CD4-positive, alpha-beta T cell (primary cell): ENCODE measurements at places on chromosomes 13 and 19. TPM values are rescaled to one million over a fixed set of nuclear protein-coding genes. Genes with fewer than 3 reads are reported as not detected.
A peak's percentile ranks its signal among the peaks of the same experiment; 100 is the strongest.

LAIR2 gene
- total RNA-seq = not detected

- no peaks in the 10 kb centered on the region for H3K4me1 ChIP-seq
- H3K36me3 ChIP-seq = no peaks in the 10 kb centered on the region
- no peak overlapping the region for H3K27ac ChIP-seq
- DNase-seq = no peak
- H3K27me3 ChIP-seq = no peaks in the 10 kb centered on the region
- no peak overlapping the region for H3K4me3 ChIP-seq
Measured at GRCh38 chr13:42875475-42876269, 94.3 kb downstream of the FAM216B start.

DNA sequence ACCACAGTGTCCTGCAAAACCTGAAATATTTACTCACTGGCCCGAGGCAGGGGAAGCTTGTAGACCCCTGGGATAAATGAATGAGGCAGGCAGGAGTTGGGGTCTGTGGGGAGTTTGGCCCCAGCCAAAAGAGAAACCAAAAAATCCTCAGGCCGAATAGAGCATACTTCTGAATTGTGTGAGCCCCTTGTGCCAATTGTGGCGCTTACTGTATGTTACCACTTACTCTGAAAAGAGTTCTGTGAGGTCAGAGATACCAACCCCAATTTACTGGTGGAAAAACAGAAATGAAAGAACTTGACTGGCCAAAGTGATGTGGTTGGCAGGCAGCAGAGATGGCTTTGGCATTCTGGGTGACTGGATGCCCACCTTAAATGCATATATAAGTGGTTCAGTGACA, 6.9 kb downstream of the CARM1 start:
- H3K27me3 ChIP-seq = no peaks in the 10 kb centered on the region
- H3K27ac ChIP-seq = no peak overlapping the region
- no peak for DNase-seq
- H3K4me1 ChIP-seq = peaks cover 24% of the 10 kb centered on the region

- H3K4me3 ChIP-seq = no peak overlapping the region
- H3K27me3 ChIP-seq = peaks cover 3% of the 10 kb centered on the region
- H3K4me1 ChIP-seq = no peaks in the 10 kb centered on the region
- H3K36me3 ChIP-seq = no peaks in the 10 kb centered on the region
Measured at GRCh38 chr13:38979891-38980749, 10.5 kb downstream of the STOML3 start.

DNA sequence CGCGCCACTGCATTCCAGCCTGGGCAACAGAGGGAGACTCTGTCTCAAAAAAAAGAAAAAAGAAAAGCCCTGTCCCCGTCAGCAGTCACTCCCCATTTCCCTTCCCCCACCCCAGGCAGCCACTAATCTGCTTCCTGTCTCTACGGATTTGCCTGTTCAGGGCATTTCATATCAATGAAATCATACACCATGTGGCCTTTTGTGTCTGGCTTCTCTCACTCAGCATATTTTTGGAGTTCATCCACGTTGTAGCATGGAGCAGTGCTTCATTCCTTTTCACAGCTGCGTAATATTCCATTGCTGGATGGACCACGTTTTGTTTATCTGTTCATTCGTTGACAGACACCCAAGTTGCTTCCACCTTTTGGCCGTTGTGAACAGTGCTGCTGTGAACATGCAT, 36.1 kb upstream of the KLF2 start:
- no peak overlapping the region for H3K4me3 ChIP-seq
- H3K27ac ChIP-seq = no peak overlapping the region
- peaks cover 33% of the 10 kb centered on the region for H3K4me1 ChIP-seq
- no peak for DNase-seq
- peaks cover 2% of the 10 kb centered on the region for H3K27me3 ChIP-seq

- DNase-seq = no peak
- no peaks in the 10 kb centered on the region for H3K27me3 ChIP-seq
- H3K4me1 ChIP-seq = no peaks in the 10 kb centered on the region
- H3K36me3 ChIP-seq = no peaks in the 10 kb centered on the region
- H3K27ac ChIP-seq = no peak overlapping the region
Measured at GRCh38 chr13:105448811-105449210, 1086.7 kb downstream of the EFNB2 start.

LYL1 gene
- 2.1 TPM for total RNA-seq

- peaks cover 31% of the 10 kb centered on the region for H3K4me1 ChIP-seq
- no peaks in the 10 kb centered on the region for H3K27me3 ChIP-seq
- no peak for DNase-seq
- H3K27ac ChIP-seq = no peak overlapping the region
- peaks cover 25% of the 10 kb centered on the region for H3K36me3 ChIP-seq
Measured at GRCh38 chr19:39428283-39429112, 7.3 kb downstream of the RPS16 start.

ZNF772 gene
- 3.2 TPM for total RNA-seq

DNA sequence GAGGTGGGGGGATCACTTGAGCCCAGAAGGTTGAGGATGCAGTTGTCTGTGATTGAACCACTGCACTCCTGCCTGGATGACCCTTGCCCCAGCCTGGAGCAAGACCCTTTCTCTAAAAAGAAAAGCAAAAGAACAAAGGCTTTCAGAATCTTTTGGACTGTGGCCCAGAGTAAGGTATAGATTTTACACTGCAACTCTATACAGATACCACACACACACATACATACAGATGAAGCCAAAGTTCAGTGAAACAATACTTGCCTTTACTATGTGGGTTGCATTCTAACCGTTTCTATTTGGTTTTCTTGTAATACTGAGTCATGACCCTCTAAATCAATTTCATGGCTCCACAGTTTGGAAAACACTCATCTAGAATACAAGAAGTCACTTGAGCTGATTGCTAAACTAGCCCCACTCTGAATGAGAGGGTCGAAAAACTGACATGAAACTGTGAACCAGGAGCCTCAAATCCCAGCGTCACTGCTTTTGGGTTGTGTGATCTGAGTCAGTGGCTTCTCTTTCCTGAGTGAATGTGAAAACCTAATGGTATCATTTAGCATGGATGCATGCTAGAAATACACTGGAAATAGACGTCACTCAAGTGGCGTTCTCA, 756.1 kb downstream of the UQCRFS1 start:
- DNase-seq = no peak
- H3K27me3 ChIP-seq = no peaks in the 10 kb centered on the region
- H3K4me1 ChIP-seq = no peaks in the 10 kb centered on the region
- no peaks in the 10 kb centered on the region for H3K36me3 ChIP-seq

ZNF709 gene
- 3.7 TPM for total RNA-seq

GRCh38 chr13:71866335-71867130, 471 bp downstream of the DACH1 start:
- no peak overlapping the region for H3K27ac ChIP-seq
- DNase-seq = no peak
- H3K36me3 ChIP-seq = no peaks in the 10 kb centered on the region

DNA sequence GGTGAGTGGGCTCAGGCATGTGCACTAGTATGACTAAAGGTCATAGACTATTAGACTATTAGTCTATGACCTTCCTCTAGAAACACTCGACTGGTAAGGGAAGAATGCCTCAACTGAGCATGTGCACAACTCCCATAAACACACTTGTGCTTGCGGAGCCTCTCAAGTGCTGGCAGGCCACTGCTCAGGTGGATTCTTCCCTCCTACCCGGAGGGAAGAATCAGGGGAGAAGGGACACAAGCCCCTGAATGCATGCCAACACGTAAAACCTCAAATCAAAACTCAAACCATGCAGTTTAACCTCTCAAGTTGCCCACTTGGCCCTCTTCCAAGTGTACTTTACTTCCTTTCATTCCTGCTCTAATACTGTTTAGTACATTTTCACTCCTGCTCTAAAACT, 287.6 kb upstream of the SGCG start:
- H3K27me3 ChIP-seq = no peaks in the 10 kb centered on the region
- no peak overlapping the region for H3K27ac ChIP-seq
- no peak overlapping the region for H3K4me3 ChIP-seq
- no peaks in the 10 kb centered on the region for H3K4me1 ChIP-seq
- no peaks in the 10 kb centered on the region for H3K36me3 ChIP-seq
- DNase-seq = no peak

ONECUT3 gene
- total RNA-seq = not detected

ENOX1 gene
- total RNA-seq = not detected

ADGRE3 gene
- not detected for total RNA-seq

GPC6 gene
- not detected for total RNA-seq

GRCh38 chr19:4373601-4374497, 26.5 kb downstream of the SH3GL1 start:
- no peak for DNase-seq
- peaks cover 28% of the 10 kb centered on the region for H3K36me3 ChIP-seq
- H3K27ac ChIP-seq = peak overlapping the region; percentile 9
- peaks cover 100% of the 10 kb centered on the region for H3K4me1 ChIP-seq
- H3K4me3 ChIP-seq = no peak overlapping the region
- no peaks in the 10 kb centered on the region for H3K27me3 ChIP-seq

DNA sequence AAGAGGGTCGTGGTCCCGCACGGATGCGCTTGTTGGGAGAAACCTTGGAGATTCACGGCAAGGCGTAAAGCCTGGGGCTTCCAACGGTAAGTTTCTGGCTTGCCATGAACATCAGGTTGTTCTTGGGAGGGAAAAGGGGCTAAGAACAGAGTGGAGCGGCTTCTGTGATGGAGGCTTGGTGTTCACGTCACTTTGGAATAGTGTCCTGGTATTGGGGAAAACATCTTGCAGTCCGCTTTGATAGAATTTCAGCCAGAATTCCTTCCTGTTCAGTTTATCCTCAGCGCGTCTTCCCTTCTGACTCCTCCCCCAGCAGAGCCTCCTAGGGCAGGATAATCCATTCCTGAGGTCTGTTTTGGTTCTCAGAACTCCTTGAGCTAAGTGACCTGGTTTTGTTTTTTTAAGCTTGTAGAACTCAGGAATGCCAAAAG, 2.0 kb downstream of the KCTD15 start:
- H3K4me3 ChIP-seq = no peak overlapping the region
- H3K4me1 ChIP-seq = peaks cover 26% of the 10 kb centered on the region
- peaks cover 13% of the 10 kb centered on the region for H3K27me3 ChIP-seq
- H3K27ac ChIP-seq = no peak overlapping the region
- DNase-seq = no peak

- H3K4me3 ChIP-seq = no peak overlapping the region
- no peak overlapping the region for H3K27ac ChIP-seq
- no peaks in the 10 kb centered on the region for H3K27me3 ChIP-seq
- H3K36me3 ChIP-seq = peaks cover 68% of the 10 kb centered on the region
Measured at GRCh38 chr13:29513981-29514719, 81.3 kb downstream of the SLC7A1 start.

SPC24 gene
- total RNA-seq = 1.5 TPM

IGFL1 gene
- total RNA-seq = not detected

GRCh38 chr13:39385154-39385553, 217.8 kb downstream of the LHFPL6 start:
- H3K27me3 ChIP-seq = no peaks in the 10 kb centered on the region
- no peaks in the 10 kb centered on the region for H3K36me3 ChIP-seq
- H3K27ac ChIP-seq = no peak overlapping the region
- no peaks in the 10 kb centered on the region for H3K4me1 ChIP-seq
- no peak for DNase-seq

DNA sequence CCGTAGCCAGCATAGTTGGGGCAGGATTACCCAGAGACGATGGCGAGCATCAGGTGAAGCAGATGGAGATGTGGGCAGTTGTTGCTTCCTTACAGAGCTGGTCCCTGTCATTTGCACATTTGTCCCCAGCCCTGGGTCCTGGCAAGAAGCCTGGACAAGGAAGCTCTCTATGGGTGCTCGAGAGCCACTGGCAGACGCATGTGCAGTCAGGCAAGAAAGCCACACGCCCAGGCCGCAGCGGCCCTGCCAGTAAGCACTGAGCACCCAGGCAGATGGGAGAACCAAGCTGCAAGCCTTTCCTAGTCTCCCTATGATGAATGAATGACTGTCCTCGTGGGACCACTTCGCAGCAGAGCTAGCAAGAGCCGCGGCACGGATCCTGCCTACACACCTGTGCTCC, 182.8 kb downstream of the FOXO1 start:
- H3K27me3 ChIP-seq = no peaks in the 10 kb centered on the region
- no peak for DNase-seq
- H3K4me1 ChIP-seq = peaks cover 85% of the 10 kb centered on the region
- peak overlapping the region; percentile 14 for H3K27ac ChIP-seq
- no peaks in the 10 kb centered on the region for H3K36me3 ChIP-seq

DNA sequence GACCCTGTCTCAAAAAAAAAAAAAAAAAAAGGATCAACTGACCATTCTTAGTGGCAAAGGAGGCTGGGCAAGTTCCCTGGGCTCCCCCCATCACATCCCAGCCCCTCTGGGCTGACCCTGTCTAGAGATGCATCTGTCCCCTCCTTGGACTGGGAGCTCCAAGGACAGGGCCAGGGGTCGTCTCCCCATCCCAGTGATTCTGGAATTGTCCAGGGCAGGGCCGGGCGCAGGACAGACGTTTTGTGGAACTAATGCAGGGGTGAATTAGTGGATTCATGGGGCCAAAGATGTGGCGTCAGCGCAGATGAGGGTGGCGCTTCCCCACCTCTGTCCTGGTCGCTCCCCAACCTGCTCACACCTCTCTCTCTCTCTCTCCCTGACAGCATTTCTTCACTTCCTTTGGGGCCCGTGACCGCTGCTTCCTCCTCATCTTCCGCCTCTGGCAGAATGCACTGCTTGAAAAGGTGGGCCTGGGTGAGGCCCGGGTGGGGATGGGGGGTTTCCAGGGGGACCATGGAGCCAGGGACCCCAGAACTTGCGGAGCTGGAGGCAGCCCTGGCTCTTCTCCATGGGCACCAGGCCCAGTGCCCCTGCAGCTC, 11.1 kb downstream of the GRAMD1A start:
- H3K4me1 ChIP-seq = peaks cover 77% of the 10 kb centered on the region
- no peak for DNase-seq
- H3K27me3 ChIP-seq = no peaks in the 10 kb centered on the region
- H3K36me3 ChIP-seq = peaks cover 61% of the 10 kb centered on the region
- H3K4me3 ChIP-seq = no peak overlapping the region
- peak overlapping the region; percentile 62 for H3K27ac ChIP-seq

DNA sequence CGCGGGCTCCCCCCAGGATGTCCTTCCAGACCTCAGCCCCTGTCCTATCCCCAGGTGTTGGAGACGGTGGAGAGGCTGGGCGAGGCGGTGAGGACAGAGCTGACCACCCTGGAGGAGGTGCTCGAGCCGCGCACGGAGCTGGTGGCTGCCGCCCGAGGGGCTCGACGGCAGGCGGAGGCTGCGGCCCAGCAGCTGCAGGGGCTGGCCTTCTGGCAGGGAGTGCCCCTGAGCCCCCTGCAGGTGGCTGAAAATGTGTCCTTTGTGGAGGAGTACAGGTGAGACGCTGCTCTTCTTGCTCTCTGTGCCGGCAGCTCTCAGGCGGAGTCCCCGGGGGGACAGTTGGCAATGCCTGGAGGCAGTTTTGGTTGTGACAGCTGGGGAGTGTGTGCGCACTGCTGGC, 6.9 kb downstream of the TTYH1 start:
- H3K4me1 ChIP-seq = peaks cover 14% of the 10 kb centered on the region
- H3K27me3 ChIP-seq = peaks cover 13% of the 10 kb centered on the region
- no peak overlapping the region for H3K27ac ChIP-seq
- DNase-seq = no peak

- peak overlapping the region; percentile 69 for H3K4me3 ChIP-seq
- no peaks in the 10 kb centered on the region for H3K27me3 ChIP-seq
- no peak overlapping the region for H3K27ac ChIP-seq
- H3K36me3 ChIP-seq = no peaks in the 10 kb centered on the region
- H3K4me1 ChIP-seq = peaks cover 32% of the 10 kb centered on the region
Measured at GRCh38 chr19:10871711-10872545, 575 bp downstream of the CARM1 start.

GRCh38 chr19:29858000-29858596, 46.3 kb downstream of the CCNE1 start:
- H3K27ac ChIP-seq = no peak overlapping the region
- H3K36me3 ChIP-seq = no peaks in the 10 kb centered on the region
- no peak overlapping the region for H3K4me3 ChIP-seq
- H3K4me1 ChIP-seq = peaks cover 4% of the 10 kb centered on the region
- DNase-seq = peak; percentile 46

CAPN12 gene
- 2.0 TPM for total RNA-seq
